Dermis blood vessel endothelial cell (primary cell): ENCODE measurements at places on chromosomes 6 and 20. TPM values are rescaled to one million over a fixed set of nuclear protein-coding genes. Genes with fewer than 3 reads are reported as not detected.

- DNase-seq = no peak
Observed at GRCh38 chr6:166446146-166446545, 63.4 kb upstream of the MPC1 start.

DNA sequence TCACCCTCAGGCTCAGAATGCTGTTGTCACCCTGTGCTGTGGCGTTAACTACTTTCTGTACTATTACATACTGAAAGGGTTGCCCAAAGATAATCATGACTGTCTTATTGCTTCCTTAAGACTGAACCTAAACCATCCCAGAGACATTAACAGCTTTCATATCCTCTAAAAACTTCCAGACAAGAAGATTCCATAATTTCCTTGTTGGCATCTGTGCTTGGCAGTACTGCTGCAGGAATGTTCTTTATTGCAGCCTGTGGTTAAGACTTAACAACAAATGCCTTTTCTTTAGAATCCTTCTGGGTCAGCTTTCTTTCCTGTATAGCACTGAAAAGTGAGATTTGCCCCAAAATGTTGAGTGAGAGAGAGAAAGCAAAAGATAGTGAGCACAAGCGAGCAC is 109.7 kb downstream of the GJA10 start:
- DNase-seq = no peak

GRCh38 chr20:9514461-9515213 is at the start of gene LAMP5:
LAMP5 (plus strand) TSS chr20:9514590; CDS start chr20:9514853, 263 bp downstream.
- peak; percentile 47 for DNase-seq

DNA sequence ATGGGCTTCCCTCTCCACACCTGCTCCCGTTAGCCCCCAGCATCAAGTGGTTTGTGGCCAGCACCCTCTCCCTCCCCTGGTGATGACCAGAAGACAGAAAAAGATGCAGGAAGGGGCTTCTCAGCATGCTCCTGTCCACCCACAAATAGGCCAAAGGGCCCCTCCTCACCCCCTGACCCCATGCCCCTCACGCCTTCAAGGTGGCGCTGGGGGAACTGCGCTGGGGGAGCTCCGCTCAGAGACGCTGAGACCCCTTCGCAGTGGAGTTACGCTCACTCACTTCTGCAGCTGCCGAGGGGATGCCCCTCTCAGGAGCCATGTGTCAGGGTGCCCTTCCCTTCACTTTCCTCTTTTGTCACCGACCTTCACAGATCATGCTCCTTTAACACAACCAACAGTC is 92.0 kb downstream of the PSMB1 start:
- no peak for DNase-seq

DNA sequence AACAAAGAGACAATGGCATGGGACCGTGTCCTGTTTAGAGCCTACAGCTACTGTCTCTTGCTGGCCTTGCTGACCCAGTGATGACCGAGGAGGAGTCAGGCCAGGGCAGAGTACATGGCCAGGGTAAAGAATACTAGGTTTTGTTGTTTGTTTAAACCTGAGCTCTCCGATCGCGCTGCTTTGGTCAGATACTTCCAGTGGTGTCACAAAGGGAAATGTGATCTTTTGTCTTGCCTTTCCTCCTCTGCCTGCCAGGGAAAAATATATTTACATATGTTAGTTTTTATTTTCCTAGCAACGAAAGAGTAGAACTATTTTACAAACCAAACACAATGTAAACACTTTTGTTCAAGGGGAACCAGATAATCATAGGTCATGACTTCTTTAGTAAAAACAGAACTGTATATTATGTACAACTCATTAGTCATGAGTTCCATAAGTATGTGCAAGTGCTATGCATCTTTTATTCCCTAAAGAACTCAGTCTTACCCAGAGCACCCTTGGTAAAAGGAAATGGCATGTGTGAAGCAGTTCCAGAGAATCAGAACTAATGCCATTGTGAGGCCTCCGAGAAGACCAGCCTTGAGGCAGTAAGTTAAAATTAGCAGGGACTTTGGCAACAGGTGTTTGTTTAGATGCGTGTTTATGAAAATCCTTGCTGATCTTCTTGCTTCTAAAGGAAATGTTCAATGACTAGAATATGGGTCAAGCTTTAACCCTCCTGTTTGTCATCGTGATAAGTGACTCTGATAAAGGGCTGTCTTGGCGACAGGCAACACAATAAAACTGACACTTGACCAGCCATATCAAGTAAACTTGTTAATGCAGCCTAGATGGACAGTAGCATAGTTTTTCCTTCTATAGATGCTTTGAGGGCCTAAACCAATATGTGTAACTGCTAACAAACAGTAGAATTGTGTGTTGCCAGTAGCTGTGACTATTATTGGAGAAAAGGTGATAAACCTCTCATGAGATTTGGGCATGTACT is 204.6 kb downstream of the NKAIN2 start:
- no peak for DNase-seq

GRCh38 chr20:52256454-52256853 is 64.9 kb upstream of the ZFP64 start:
- no peak for DNase-seq

DNA sequence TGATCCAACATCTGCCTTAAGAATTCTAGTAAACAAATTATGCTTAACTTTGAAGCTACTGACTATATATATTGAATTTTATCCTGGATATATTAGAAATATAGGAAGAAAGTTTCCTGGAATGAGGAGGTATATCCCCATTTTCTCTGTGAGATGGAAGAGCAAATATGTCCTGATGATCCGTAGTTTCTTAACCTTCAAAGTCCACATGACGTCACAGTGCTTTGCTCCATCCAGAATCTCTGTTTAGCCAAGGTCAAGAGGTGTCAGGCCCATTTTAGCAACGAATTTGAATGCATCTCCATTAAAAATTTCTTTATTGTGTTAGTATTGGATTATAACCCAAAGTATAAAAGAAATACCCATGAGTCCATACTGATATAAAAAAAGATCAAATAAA is 162.5 kb downstream of the PRL start:
- no peak for DNase-seq

GRCh38 chr20:38115205-38115604 is 49.9 kb downstream of the TGM2 start:
- no peak for DNase-seq

- no peak for DNase-seq
Observed at GRCh38 chr20:39474879-39475278, 512.7 kb downstream of the DHX35 start.

The ID4 gene
- 0.09 and 0.85 TPM in 2 replicates for total RNA-seq

The GMPR gene
- total RNA-seq = 26.0 and 29.2 TPM in 2 replicates

The ISM1 gene
- 0.09 and 0.17 TPM in 2 replicates for total RNA-seq

The CHMP4B gene
- total RNA-seq = 58.2 and 58.8 TPM in 2 replicates

The MYCT1 gene
- total RNA-seq = 112 and 162 TPM in 2 replicates

The SALL4 gene
- under 0.01 and 0.14 TPM in 2 replicates for total RNA-seq

The MUC22 gene
- not detected in 2 replicates for total RNA-seq

The MYLIP gene
- total RNA-seq = 28.4 and 54.8 TPM in 2 replicates

The TRIM31 gene
- not detected in 2 replicates for total RNA-seq
